ENCODE measurements at places on chromosomes 4 and X.

DNA sequence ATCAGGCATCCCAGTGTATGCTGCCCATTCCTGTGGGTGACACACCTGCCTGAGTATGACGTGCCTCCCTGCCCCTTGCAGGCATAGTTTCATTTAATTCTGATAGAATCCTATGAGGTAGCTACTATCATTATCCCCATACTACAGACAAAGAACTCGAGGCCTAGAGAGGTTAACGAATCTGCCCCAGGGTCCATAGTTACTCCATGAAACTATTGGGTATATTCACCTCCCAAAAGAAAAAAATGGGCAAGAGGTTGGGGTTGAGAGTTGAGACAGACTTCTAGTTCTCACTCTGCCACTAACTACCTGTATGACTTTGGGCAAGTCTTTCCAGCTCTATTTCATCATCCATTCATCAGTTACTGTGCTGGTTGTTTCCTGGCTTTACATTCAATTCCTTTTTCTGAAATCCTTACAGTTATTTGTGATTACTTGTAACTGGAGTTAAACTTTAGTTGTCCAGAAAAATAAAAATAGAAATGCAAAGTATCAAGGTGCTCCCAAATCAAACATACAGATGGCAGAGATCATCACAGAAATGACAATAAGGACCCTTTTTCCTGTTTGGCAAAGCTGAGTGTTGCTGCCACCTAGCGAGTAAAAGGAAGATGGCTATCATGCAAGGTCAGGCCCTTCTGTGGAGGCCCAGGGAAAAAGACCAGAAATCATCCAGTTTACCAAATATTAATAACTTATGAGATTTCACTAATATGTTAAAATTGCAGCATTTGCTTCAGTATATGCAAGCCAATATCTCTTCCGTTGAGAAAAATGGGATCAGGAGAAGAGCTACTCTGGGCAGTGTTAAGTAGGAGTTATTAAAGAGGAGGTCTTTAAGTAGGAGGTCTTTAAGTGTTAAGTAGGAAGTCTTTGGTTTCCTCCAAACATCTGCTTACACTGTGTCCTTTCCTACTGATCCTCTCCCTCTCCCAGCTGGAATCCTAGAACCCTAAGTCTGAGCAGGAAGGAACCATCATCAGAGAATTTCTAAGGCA lies 17.1 kb upstream of the MAP7D3 start:
- peak; percentile 47 for DNase-seq

DNA sequence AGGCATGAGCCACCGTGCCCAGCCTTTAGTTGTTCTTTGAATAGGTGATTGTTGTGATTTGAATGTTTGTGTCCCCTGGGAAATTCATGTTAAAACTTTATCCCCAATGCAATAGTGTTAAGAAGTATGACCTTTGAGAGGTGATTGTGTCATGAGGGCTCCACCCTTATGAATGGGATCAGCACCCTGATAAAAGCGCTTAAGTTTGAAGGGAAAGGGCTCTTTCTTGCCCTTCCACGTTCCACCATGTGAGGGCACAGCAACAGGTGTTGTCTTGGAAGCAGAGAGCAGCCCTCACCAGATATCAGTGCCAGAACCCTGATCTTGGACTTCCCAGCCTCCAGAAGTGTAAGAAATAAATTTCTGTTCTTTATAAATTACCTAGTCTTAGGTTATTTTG lies 33.7 kb upstream of the RP2 start:
- DNase-seq, result no peak

DNA sequence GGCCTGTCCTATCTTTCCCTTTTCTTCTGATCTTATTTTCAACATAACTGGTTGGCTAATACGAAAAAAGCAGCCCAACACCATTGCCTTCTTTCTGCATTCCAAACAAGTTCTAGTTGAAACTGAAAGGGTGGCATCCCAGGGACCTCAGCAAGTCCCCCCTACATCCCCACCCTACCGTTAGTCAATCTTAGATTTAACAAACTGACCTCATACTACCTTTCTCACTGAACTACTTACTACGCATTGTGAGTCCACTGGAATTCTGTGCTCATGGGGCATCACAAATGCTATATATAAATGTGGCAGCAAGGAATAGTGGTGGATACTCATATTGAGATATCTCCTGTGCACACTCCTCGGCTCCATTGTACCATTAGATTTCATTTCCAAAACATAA lies 33.1 kb upstream of the FGF5 start:
- no peak for DNase-seq

GRCh38 chrX:117274965-117275364 lies 812.2 kb upstream of the CT83 start:
- DNase-seq, result no peak

- DNase-seq, result peak; percentile 44
Observed at GRCh38 chrX:49919617-49920016, 2.8 kb upstream of the CLCN5 start.

DNA sequence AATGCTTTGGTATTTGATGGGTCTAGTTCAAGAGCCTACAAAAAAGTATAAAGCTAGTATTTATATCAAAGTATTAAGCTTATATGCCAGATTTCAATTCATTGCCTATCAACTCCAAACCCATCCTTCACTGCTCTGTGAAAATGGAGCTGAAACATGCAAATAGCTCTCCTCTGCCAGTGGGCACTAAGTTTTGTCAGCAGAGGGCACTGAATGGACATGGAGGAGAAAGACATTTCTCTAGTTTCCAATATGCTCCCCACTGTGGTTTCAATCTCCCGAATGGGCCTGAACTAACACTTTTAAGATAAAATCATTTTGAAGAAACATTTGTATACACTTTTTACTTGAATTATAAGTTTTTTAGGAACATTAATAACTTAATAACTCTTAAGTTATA lies 12.4 kb downstream of the PPID start:
- peak; percentile 20 for DNase-seq

- no peak for DNase-seq
Observed at GRCh38 chr4:94451051-94451694, 569 bp upstream of the PDLIM5 start.

GRCh38 chrX:35696760-35697234 lies 101.3 kb upstream of the MAGEB16 start:
- peak; percentile 34 for DNase-seq

DNA sequence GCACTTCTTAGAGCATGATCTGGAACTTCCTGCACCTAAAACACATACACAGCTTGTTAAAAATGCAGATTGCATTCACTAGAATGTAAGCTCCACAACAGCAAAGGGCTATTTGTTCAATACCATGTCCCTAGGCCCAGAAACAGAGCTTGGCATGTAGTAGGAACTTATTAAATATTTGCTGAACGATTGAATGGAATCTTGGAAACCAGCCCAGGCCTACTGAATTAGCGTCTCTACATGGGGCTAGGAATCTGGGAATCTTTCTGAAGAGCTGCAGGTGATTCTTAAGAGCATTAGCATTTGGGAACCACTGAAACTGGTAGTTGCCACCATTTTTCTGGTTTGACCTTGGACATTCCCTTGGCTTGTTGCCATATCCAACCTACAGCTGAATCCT lies 234.1 kb downstream of the STIM2 start:
- no peak for DNase-seq

GRCh38 chrX:20270562-20270890 lies 3.8 kb upstream of the RPS6KA3 start:
- no peak for DNase-seq

DNA sequence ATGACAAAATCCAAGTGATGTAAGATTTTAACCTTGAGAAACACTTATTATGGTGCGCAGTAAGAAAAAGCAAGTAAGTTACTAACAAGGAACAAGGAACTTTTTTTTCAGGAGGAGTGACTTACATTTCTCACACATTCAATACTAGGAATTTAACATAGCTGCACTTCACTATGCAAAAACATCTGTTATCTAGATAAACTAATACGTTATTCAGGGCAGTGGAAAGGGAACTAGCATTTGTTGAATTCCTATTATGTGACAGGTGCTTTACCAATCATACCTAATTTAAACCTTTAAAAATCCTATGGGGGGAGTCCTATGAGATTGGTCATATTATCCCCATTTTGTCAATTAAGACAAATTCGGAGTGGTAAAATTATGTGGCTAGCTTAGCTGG lies 238.0 kb downstream of the NR3C2 start:
- no peak for DNase-seq

- peak; percentile 8 for DNase-seq
Observed at GRCh38 chr4:62528874-62529273, 1328.7 kb downstream of the ADGRL3 start.

- no peak for DNase-seq
Observed at GRCh38 chrX:17679820-17680219, 57.5 kb upstream of the SCML1 start.

GRCh38 chr4:6910960-6911874 lies 1.6 kb downstream of the TBC1D14 start:
- DNase-seq, result no peak

DNA sequence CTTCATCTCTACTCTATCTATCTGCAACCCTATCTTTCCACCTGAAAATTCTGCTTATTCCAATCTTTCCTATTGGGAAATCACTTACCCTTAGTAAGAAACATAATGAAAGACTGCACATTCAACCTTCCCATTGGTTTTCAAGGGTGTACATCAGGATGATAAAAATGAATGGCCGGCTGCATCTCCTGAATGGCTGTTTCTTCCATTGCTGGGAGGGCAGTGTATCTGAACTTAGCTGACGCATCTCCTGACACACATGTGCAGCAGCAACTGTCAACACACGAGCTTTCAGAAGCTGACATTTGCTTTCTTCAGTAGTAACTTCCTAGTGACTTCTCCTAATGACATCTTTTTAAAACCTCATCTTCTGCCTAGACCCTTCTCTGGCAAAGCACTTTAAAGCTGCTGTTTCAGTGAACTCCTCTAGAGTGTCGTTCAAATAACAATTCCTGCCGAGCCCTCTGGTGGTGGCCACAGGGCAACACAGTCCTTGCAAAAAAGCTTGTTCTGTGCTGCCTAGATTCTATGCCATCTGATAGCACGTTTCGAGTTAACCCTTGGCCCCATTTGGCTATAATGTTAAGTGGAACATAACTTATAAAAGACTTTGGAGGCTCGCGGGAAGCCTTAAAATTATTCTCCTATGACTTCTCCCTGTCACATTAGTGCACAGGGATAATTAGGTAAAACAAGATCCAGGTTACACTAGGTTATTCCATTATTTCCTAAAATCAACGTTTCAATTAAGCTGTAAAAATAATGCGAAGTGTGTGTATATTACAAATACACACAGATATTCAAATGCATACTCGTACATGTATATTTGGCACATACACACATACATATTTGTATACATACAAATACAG lies 2340.7 kb downstream of the PCDH7 start:
- DNase-seq, result peak; percentile 65

GRCh38 chr4:47579235-47579634 lies 94.2 kb downstream of the ATP10D start:
- DNase-seq, result no peak

- DNase-seq, result no peak
Observed at GRCh38 chrX:6679988-6680387, 145.1 kb upstream of the VCX3A start.

DNA sequence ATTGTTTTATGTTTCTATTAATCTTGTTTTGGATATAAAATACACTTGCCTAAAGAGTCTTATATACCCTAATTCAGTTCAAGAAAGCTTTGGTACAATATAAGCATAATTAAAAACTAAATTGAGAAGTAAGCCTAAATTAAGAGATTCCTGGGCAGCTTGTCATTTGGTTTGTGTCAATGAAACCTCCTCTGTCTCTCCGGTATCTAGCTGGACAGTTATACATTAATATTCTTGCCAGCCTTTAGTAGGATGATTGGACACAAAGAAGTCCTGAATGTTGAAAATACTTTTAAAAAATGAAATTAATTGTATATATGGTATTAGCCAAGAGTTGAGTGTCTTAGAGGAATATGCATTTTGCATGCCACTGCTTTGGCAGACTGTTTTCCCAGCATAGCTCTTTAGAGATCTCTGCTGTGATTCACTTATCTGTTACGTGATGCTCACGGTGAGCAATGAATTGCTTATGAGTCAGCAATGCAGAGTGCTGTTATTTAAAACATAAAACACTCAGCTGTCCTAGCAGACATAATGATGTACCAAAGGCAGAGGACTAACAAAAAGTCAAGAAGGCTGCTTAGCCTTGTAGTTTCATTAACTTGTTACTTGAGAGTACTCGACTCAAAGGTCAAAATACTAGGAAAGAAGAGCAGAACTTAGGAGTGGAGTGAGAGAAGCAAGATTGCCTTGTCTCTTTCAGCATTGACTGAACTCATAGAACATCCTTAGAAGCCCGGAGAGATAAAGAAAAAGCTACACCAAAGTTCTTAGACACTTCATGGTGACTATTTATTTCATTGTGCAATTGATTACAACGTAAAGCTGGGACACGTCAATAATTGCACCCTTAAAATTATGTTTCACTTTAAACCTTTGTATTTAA lies 1296.1 kb upstream of the PCDH7 start:
- peak; percentile 79 for DNase-seq

DNA sequence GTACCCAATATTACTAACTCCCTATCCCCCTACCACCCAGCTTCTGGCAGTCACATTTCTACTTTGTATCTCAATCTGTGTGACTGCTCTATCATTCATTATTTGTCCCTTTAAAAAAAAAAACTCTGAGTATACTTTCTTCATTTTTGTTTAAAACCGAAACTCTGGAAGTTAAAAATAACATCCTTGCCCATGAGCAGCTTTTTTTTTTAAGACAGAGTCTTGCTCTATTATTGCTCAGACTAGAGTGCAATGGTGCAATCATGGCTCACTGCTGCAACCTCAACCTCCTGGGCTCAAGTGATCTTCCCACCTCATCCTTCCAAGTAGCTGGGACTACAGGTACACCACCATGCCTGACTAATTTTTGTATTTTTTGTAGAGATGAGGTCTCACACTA lies 15.8 kb downstream of the UBE2K start:
- DNase-seq, result peak; percentile 79

DNA sequence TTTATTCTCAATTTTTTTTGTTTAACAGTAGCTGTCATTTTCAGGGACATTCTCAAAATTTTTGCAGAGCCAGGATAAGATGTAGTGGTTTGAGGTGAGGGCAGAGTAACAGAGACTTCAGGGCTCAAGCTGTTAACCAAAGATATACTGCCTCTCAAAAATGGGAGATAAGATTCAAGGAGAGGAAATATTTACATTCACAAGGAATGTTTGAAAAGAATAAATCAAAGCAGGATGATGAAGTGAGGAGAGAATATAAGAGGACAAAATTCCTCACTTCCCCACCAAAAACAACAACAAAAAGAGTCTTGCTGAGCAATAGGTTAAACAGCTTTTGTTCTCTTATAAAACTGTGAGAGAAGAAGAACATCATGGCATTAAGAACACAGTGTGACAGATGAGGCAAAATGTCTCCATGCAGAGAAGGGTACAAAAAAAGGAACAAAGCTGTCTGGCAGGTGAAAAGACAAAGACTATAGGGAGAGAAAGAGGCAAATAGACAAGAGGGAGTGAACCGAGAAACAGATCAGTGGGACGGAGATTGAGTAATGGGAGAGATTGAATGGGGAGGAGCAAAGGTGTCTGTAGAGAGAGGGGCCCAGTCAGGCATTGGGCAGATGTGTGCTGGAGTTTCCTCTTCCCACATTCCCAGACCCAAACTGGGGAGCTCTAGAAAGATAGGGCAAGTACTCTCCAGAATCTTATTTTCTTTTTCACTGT lies 106.1 kb upstream of the TMEM150C start:
- DNase-seq, result no peak

DNA sequence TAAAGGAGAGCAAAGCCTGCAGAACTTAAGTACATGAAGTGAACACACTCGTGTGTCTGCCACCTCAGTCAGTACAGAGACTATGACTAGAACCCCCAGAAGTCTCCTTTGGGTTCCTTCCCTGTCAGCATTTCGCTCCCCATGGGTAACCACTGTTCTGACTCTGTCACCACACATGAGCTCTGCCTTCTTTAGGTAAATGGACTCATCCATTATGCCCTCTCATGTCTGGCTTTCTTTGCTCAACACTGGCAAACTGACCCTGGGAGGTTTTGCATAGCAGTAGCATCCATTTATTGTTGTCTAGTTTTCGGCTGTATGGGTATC lies 38.5 kb downstream of the TBC1D14 start:
- DNase-seq, result no peak
